ENCODE measurements at places on chromosomes 3 and 15. TPM values are rescaled to one million over a fixed set of nuclear protein-coding genes. Genes with fewer than 3 reads are reported as not detected.

ISLR gene
- total RNA-seq, result 0.41 TPM

ETV5 gene
- total RNA-seq, result 27.0 TPM

ALDH1L1 gene
- 0.19 TPM for total RNA-seq

ATP13A4 gene
- not detected for total RNA-seq

PROS1 gene
- total RNA-seq, result 9.9 TPM

KNG1 gene
- total RNA-seq, result not detected

EFL1 gene
- 25.0 TPM for total RNA-seq

SNX22 gene
- 1.5 TPM for total RNA-seq

MON1A gene
- total RNA-seq, result 9.4 TPM

FILIP1L gene
- total RNA-seq, result 0.08 TPM

ALPK3 gene
- total RNA-seq, result 0.28 TPM

ARGFX gene
- not detected for total RNA-seq

PRC1 gene
- 220 TPM for total RNA-seq

TGM5 gene
- not detected for total RNA-seq

RCCD1 gene
- total RNA-seq, result 40.0 TPM

CHRNA7 gene
- total RNA-seq, result 4.7 TPM

MME gene
- not detected for total RNA-seq

TMCO5A gene
- total RNA-seq, result not detected

SAXO2 gene
- 2.4 TPM for total RNA-seq

PHC3 gene
- total RNA-seq, result 11.5 TPM

TMIE gene
- total RNA-seq, result 0.27 TPM

GUCA1C gene
- total RNA-seq, result not detected

CASR gene
- not detected for total RNA-seq

IL5RA gene
- not detected for total RNA-seq

SLC30A4 gene
- total RNA-seq, result 1.7 TPM

PSTPIP1 gene
- not detected for total RNA-seq

XYLB gene
- 5.5 TPM for total RNA-seq

TLR9 gene
- not detected for total RNA-seq

PLCB2 gene
- 1.3 TPM for total RNA-seq
